ENCODE measurements at places on chromosomes 16 and 17. TPM values are rescaled to one million over a fixed set of nuclear protein-coding genes. Genes with fewer than 3 reads are reported as not detected.

- DNase-seq = no peak
These were observed 82.8 kb downstream of the PLCG2 start for GRCh38 chr16:81861915-81862314.

DNA sequence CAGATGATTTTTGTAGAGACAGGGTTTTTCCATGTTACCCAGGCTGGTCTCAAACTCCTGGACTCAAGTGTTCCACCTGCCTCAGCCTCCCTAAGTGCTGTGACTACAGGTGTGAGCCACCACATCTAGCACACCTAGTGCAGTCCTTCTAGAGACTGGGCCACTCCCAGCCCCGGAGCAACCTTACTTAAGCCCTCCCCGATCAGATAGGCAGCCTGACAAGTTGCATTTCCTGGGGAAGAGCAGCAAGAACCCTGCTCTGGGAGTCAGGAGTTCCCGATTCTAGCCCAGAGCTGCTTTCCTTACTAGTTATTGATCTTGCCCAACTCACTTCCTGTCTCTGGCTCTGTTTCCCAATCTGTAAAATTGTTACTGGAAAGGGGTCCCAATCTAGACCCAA is 7.0 kb upstream of the NAGLU start:
- DNase-seq = no peak

GRCh38 chr17:77466140-77466539 is 325.4 kb downstream of the SEC14L1 start:
- no peak for DNase-seq

DNA sequence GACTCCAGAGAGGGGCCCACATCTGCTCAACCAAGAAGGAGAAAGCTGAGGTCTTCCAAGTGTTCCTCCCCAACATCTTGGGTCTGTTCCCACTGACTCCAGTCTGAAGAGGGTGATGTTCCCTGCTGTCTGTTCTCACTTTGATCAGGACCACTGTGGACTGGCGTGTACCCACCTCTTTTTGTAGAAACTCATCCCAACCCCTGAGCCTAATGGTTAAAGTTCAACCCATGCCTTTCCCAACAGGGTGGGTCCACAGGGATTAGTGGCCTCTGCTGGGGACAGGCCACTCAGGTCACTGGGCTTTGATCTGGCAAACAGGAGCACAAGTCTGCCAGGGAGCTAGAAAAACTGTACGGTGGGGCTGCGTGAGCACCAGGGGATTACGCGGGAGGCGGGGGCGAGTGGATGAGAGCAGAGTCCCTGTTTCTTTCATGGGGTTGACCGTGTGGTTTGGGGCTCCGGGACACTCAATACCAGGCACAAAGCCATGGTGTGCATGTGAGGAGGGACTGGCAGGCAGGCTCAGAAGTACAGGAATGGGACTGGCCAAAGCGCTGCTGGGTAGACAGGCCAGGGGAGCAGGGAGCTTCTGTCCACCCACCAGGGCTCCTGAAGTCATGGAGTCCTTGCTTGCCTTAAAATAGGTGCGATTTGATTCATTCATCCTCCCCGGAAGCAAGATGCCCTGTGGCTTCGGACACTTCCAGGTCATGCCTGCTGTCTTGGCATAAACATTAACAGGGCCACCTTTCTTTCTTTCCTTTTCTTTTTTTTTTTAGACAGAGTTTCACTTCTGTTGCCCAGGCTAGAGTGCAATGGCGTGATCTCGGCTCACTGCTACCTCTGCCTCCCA is at the start of gene CA5A:
Gene CA5A (minus strand): TSS at position 155 of the 856 bp plus-strand sequence. CDS start 79 bp downstream, at position 76.
- no peak for DNase-seq

DNA sequence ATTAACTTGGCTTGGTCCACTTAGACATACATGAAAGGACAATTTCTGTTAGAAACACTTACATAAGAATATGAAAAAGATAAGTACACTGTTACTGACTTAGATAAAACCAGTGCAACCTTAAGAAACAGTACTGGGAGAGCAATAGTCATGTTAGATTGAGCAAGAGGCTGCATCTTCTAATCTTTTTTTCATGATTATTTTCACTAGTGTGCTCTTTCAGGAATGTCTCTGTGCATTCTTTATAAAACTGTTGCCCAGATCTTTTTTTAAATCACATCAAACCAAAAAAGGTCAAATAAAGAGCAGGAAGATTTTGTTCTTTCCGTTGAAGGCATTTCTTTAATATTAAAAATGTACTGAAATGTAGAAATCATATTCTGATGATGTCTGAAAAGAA is 100.7 kb upstream of the AXIN2 start:
- no peak for DNase-seq

DNA sequence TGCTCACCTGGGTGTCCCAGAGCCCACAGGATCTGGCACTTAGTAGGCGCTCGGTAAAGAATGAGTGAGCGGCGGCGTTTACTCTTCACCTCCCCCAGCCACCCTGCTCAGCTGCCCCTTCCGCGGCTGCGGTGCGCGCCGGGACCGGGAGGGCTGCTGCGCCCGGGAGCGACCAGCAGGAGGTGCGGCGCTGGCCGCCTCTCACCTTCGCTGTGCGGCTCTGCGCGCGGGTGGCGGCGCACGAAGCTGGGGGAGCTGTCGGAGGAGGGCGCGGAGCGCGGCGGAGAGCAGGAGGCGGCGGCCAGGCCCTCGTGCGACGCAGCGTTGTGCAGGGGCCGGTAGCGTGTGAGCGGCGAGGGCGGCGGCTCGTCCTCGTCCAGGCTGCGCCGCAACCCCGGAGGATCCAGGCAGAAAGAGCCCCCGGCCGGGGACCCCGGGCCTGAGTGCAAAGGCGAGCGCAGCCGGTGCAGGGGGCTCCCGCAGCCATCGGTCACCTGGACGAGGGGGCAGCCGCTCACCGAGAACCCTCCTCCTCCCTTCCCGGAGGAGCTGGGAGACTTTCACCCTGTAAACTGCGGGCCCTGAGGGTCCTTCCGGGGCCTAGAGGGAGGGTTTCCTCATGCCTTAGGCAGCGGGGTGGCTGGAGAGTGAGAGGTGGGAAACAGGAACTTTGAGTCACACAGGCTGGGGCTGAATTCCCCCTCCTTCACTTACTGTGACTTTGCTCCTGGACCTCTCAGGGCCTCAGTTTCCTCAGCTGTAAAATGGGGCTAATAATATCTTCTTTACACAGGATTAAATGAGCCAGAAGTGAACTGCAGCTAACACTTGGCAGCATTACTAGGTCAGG is 12.5 kb downstream of the SAMD14 start:
- DNase-seq = no peak

The MIEN1 gene
- 46.5 TPM for total RNA-seq

Data from chondrocyte (in vitro differentiated cells).